ENCODE measurements at places on chromosomes 7 and 10.

DNA sequence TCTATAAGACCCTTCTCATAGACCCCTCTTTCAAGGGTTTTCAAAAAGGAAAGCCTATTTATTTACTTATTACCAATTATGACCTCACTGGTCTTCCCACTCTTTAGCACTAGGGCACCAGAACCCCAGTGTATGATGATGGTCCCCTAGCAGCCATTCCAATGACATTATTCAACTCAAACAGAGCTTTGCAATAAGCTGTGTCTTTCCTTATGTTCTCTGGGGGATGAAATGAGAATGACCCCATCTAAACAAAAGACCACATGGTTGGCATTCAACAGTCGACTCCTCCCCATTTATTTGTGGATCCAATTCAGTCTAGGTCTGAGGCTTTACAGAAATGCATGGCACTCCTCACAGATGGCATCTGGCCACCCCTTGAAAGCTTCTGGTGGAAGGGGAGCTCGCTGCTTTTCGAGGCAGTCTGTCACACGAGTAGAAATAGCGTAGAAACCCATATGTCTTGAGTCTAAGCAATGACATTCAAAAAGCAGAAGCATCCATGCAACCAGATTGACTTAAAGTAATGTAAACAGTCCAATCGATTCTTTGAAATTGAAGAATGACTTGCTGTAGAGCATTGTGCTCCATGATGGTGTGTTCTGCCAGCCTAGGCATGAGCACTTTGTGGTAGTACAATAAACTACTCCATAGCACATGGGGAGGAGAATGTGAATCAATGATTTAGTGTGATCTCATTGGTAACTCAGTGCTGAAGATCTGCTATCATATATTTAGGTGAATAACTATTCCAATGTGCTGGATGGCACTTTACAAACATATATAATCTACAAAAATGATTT is 29.8 kb downstream of the NRP1 start:
- no peak for DNase-seq

DNA sequence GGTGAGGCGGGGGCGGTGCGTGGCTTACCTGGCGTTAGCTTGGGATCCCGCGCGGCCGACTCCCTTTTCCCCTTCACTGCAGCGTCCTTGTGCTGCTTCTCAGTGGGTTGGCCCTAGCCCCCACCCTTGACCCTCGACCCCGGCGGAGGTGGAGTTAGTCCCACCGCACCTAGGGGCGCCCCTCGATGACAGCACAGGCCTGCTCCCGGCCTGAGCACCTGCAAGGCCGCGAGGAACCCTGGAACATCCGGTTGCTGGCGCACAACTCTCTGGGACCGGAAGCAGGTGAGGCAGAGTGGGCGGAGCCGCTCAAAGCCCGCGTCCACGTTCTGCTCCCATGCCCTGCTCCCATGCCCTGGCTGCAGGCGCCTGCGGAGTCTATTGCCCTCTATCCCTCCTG is 266.9 kb downstream of the USP6NL start:
- DNase-seq: no peak

- no peak for DNase-seq
These were observed 621.0 kb upstream of the IGFBP3 start for GRCh38 chr7:46542076-46542475.

- no peak for DNase-seq
These were observed 88.5 kb downstream of the ADCY1 start for GRCh38 chr7:45662540-45663166.

- no peak for DNase-seq
These were observed 38.3 kb downstream of the TSPAN15 start for GRCh38 chr10:69489506-69490090.

DNA sequence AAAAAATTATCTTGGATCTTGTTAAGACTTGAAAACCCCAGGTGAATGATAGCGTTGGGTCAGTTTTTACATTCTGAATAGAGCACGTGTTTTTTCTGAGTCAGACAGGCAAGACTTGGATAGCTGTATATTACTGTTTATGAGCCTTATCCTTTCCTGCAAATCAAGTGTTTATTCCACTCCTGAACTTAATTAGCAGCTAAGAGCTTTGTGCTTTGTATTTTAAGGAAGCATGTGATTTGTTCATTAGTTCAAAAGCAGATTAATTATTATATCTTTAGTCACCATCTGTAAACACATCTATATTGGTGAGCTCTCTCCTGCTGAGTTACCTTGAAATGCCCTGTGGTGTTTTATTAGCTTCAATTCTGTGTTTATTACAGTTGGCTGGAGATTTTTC is 98.6 kb upstream of the PRPS1L1 start:
- no peak for DNase-seq

DNA sequence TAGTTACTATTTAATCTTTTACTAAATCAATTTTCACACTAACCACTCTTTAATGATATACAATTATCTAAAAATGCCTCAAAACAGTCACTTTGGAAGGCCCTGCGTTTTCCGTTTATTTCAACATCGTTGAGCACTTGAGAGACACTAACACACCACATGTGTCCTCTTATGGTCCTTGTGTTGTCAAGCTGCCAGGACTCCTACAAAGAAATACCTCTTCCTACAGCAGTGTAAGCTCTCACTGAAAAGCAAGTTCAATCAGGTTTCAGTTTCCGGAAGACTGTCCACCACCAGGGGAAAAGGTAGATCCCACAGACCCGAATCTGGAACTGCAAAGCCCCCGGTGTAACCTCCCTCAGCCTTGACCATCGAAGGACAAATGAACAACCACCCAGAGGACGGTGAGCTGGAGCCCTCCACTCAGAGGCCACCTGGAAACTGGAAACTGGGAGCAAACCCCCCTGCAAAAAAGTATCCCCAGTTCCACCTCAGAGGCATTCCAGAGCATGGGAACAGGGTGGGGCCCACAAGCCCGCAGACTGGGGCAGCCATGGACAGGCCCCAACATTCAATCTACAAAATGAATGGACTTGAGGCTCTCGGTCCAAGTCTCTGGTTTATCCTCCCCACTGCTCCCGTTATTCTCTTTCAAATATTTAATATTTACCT is 37.6 kb downstream of the KCNH2 start:
- no peak for DNase-seq

- no peak for DNase-seq
These were observed 61.8 kb downstream of the ANKRD61 start for GRCh38 chr7:6092953-6093354.

DNA sequence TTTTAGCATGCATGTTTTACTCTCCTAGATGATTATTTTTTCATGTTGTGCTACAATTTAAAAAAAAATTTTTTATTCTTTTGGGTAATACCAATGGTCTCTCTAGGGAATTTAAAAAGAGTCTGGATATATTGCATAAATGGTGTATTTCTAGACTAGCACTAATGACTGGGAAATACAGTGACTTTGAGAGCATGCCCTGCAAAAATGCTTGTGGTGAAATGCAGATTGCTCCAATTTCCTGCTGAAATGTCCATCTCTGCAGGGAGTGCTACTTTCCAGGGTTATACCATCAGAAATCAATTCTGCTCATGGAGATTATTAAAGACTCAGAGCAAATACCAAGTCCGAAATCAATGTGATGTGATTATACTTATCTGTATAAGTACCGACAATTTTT is 186.1 kb downstream of the PRKG1 start:
- no peak for DNase-seq

GRCh38 chr7:12729112-12729511 is 41.7 kb downstream of the ARL4A start:
- DNase-seq: no peak

- DNase-seq: no peak
These were observed 222.8 kb downstream of the THSD7A start for GRCh38 chr7:11609096-11609670.

DNA sequence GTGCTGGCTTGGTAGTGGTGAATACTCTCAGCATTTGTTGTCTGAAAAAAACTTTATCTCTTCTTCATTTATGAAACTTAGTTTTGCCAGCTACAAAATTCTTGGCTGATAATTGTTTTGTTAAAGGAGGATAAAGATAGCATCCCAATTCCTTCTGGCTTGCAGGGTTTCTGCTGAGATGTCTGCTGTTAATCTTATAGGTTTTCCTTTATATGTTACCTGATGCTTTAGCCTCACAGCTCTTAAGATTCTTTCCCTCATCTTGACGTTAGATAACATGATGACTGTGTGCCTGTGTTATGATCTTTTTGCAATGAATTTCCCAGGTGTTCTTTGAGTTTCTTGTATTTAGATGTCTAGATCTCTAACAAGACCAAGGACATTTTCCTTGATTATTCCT is 9.9 kb upstream of the MRPS33 start:
- no peak for DNase-seq

Data from T-helper 22 cell (primary cell).